NCI-H2081 (cell line): ENCODE measurements at places on chromosomes 11 and 22.

DNA sequence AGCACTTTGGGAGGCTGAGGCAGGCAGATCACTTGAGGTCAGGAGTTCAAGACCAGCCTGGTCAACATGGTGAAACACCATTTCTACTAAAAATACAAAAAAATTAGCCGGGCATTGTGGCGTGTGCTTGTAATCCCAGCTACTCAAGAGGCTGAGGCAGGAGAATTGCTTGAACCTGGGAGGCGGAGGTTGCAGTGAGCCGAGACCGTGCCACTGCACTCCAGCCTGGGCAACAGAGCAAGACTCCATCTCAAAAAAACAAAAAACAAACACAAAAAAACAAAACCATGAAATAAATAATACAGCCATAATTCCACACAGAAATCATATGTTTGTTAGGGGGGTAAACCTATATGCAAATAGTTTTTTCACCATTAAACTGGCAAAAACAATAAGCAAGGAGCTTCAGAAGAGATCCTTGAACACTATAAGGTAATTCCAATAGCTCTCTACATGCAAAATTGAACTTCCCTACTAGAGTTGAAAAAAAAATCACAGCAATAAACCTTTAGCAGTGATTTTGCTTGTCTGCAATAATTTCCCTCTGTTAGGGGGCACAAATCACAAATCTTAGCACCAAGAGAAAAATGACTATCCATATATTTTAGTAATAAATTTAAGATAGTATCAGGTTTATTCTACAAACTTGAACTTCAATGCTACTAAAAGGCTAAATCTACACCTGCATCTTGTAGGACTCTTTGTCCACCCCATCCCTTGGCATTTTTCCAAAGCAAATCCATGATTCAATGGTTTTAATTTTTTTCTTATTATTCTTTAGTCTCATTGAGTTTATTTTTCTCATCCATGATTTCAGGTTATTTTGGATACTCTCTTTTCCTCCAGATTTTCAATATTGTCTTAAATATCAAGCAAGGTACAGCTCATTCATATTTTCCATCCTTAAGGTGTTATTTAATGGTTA is 3.9 kb downstream of the CSTF3 start:
- no peak for DNase-seq

GRCh38 chr11:76008474-76008873 is 193.5 kb downstream of the UVRAG start:
- DNase-seq: no peak

DNA sequence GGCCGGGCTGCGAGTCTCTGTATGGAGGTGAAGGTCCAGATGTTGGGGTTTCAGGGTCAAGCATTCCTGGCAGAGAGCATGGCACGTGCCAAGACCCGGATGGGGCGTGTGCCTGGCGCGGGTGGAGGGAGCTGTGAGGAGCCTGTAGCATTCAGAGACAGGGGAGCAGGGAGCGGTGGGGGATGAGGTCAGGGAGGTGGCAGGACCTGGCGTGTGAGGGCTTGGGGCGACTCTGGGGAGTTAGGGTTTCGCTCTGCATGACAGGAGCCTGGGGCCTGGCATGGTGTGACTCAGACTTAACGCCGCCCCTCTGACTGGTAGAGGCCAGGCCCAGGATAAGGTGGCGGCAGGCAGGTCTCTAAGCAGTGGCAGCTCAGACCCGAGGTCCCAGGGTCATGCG is 103.0 kb downstream of the KCNQ1 start:
- DNase-seq: no peak

DNA sequence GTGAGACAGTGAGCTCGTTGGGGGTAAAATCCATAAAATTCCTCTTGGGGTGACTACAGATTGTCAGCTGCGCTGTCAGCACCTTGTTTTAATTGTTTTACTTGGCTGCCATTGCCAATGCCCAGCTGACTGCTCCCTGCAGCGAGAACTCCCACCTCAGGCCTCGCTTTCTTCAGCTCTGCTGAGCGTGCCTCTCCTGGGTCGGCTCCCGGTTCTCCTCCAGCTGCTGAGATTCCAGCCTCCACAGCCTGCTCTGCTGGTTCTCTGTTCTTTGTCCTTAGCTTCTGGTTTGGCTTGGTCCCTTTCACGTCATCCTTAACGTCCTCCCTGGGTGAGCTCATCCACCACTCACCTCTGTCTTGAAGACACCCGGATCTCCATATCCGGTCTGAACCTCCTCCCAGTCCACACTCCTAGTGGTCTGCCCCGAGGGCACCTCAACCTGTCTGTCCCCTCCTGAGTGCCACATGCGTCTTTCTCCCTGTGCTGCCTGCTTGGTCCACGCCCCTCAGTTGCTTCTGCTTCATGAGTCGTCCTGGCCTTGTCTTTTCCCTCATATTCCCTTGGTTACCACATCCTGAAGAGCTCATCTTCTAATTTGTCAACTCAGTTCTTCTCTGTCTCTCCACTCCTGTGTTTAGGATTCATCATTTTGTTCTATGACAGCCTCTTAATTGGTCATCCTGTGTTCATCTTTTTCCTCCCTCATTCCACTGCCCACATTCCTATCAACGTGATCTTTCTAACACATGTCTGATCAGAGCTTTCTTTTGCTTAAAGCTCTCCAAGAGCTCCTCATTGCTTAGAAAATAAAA is 35.6 kb downstream of the BMAL1 start:
- DNase-seq: no peak

DNA sequence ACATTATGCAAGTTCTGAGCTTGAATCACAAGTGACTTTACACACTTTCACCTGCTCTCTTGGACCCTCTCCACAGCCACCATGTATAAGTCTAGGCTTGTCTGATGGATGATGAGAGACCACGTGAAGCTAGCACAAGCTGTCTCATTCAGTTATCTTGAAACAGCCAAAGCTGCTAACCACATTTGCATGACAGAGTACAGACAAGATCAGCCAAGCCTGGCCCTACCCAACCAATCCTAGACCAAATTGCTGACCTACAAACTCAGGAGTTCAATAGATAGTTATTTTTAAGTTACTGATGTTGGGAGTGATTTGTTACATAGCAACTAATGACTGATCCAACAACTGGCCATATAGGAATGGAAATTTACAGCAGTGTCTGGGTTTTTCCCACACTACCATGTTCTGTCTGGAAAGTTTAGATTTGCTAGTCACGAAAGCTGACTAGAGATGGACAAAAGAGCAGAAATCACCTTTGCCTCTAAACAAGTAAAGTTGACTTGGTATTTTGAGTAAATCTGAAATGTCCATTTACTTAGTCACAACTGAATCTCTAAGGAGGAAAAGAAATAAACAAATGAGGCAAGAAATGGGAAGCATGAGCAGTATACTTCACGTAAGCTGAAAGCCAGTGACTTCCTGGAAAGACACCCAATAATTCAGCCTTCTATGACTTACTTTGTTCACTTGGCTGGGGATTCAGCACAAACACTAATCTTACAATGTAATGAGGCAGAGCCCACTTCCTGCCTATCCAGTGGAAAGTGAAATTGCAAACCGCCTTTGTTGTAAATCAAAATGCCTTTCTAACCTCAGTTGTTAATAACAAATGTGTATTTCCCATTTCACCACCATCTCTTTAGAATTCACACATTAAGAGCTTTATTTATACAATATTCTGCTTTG is 101.7 kb downstream of the FAM181B start:
- no peak for DNase-seq

DNA sequence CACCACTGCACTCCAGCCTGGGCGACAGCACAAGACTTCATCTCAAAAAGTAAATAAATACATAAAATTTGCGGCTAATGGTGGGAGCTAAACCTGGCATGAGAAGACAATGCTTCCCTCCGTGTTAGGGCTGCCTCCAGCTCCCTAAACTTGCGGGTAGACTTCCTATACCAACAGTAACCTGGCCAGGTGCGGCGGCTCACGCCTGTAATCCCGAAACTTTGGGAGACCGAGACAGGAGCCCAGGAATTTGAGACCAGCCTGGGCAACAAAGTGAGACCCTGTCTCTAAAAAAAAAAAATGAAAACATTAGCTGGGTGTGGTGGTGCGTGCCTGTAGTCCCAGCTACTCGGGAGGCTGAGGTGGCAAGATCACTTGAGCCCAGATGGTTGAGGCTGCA is 25.3 kb downstream of the SLC25A18 start:
- DNase-seq: no peak

GRCh38 chr11:45182902-45183301 is 36.5 kb downstream of the PRDM11 start:
- DNase-seq: no peak

GRCh38 chr22:31612891-31613285 is 49.1 kb downstream of the PISD start:
- no peak for DNase-seq

- peak; percentile 37 for DNase-seq
Measured at GRCh38 chr11:92859156-92859690, 110.2 kb upstream of the MTNR1B start.

- DNase-seq: no peak
Measured at GRCh38 chr11:135075740-135076139, 663.7 kb upstream of the B3GAT1 start.

- peak; percentile 62 for DNase-seq
Measured at GRCh38 chr11:64245401-64245796, 1.3 kb downstream of the PPP1R14B start.

- DNase-seq: no peak
Measured at GRCh38 chr11:125335106-125335505, 161.0 kb downstream of the FEZ1 start.

- DNase-seq: no peak
Measured at GRCh38 chr22:41280065-41280464, 5.9 kb downstream of the RANGAP1 start.

DNA sequence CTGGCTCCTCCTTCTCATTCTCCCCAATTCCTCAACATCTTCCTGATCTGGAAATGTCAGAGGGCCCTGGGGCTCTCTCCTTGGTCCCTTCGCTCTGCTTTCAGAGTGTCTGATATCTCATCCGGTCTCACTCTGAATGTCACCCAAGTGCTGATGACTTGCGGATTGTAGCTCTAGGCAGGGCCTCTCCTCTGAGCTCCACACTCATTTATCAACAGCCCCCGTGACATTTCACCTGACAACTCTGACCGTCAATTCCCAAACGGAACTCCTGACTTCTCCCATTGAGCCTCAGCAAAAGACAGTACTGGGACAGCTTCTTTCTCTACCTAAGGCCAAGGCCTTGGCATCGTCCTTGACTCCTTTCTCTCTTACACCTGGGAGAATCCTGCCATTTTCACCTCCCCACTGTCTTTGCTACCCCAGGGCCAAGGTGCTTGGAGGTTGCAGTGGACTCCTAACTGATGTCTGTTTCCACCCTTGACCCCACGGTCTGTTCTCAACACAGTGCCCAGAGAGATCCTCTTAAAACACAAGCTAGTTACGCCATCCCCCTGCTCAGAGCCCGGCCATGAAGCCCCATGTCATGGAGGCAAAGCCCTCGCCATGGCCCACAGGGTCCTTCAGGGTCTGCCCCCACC is 57.5 kb upstream of the THY1 start:
- DNase-seq: no peak

GRCh38 chr11:762421-763072 is 14.7 kb downstream of the GATD1 start:
- peak; percentile 32 for DNase-seq

DNA sequence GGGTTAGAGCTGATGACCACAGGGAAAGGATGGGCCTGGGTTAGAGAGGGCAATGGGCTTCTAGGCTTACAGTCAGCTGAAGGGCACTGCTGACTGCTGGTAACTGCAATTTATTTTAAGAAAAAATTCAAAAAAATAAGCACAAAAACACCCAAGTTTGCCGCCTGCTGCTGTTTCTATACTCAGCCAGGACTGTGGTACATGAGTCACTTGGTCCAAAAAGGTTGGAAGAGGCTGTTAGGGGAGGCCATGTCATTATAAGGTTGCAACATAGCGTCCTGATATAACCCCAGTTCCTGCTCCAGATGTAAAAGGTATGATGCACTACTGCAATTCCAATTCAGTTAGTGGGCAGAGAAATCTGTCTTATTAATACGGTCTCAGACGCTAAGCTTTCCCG is 98.9 kb downstream of the ETS1 start:
- no peak for DNase-seq

DNA sequence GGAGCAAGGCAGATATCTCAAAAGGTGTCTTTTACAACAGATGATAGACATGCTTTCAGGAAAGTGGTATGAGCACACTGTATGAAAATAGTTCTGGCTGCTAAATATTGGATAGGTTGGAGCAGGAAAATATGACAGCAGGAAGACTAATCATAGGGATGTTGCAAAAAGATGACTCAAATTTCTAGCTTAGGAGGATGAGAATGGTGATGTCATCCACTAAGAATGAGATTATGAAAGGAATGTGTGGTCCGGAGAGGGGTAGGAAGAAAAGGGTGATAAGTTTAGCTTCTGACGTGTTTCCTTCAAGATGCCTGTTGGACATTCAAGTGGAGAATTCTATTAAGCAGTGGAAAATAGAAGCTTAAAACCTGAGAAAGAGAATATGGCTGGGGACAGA is 46.4 kb downstream of the RCN1 start:
- no peak for DNase-seq

GRCh38 chr11:92057849-92058442 is 166.7 kb upstream of the FAT3 start:
- no peak for DNase-seq

DNA sequence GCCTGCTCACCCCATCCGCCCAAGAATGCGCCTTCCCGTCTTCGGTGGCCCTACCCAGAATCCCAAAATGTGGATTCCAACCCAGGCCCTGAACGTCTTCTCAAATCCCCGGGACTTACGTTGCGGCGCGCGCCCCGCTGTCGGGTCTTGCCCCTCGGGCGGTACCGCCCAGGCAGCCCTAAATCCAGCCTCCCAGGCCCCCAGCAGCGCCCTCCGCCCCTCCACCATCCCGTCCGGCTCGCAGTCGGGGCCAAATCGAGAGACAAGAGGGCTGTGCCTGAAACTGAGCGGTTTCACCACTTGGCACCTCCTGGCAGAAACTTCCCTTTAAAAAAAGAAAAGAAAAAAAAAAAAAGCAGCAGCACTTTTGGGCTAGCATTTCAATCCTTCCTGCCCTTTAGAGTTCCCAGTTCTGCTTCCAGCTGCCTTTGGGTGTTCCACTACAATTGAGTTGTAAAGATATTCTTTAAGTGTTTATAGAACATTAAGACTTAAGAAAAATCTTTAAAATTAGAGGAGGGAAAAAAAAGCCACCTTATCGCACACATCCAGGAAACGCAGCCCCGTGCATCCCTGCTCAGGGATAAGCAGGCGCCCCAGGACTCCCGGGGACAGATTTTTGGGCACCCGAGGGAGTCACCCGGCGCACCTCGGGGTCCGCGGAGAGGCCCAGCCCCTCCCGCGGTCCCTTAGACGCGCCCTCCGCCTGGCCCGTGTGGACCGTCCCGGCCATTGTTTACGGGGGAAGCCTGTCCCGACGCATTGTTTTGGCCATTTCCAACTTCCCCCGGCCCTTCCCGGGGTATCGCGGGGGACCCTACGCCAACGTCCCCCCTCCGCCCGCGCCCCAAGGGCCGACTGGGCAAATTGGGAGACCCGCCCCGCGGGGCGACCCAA is 57.6 kb downstream of the KCNJ4 start:
- no peak for DNase-seq

DNA sequence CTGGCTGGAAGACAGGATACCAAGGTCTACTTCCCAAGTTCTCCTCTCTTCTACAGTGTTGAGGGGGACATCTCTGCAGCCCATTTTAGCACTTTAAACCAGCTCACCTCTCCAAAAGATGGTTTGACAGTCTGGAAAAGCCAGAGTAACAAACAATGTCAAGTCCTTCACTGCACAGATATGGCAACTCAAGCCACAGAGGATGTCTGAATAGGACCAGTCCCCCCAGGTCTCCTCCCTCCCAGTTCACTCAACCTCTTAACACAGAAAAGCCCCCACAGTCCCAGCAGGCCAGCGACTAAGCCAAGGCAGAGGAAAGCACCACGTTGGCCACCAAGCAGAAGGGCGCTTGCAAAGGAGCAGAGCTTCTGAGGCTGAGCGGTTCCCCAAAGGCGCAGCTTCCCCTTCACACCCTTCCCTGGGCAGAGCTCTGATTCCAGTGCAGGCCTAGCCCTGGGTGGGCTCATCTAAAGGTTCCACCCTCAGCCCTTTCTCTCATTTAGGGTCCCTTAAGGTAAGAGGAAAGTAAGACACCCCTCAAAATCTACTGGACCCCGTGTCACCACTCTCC is 62.7 kb downstream of the PAK1 start:
- DNase-seq: no peak
